Activated T-cell treated with anti-CD3 and anti-CD28 coated beads, Interleukin-2, amount 50 U/mL, for 48 hours (primary cell): ENCODE measurements at places on chromosomes 2 and 18.

GRCh38 chr2:173983391-173983871, 18.3 kb upstream of the SP3 start:
- DNase-seq = no peak

- DNase-seq = peak; percentile 35
These were observed 7.2 kb upstream of the PROC start for GRCh38 chr2:127410871-127411652.

GRCh38 chr18:56197241-56197859, 441.0 kb downstream of the TXNL1 start:
- DNase-seq = no peak

GRCh38 chr2:25215232-25215631, 46.9 kb upstream of the POMC start:
- no peak for DNase-seq

- peak; percentile 71 for DNase-seq
These were observed 752 bp upstream of the CYTIP start for GRCh38 chr2:157444641-157445040.

- no peak for DNase-seq
These were observed 124.0 kb upstream of the APCDD1 start for GRCh38 chr18:10330428-10330827.

DNA sequence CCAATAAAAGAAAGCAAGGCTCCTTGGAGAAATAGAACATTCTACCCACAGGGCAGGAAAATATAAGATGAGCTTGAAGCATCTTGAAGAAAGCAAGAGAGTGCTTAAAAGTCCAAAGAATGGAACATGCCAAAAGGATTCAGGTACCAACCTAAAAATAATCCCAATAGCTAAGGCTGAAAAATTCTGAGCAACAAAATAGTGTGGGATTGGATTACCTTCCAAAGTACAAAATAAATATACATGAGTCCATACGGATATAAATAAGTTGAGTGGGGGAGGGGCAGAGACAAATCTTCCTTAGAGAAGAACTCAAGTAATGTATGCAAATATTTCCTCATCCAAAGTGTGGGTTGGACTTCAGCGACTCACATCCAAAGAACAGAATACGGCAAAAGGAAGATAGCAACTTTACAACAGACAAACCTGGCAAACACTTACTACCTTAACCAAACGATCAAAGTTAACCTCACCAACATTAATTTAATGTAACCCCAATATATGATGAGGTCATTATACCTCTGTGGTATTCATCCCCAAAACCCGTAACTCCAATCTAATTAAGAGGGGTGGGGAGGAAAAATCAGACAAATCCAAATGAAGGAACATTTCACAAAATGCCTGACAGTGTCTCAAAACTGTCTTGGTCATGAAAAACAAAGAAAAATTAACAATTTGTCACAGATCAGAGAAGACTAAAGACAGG, 26.9 kb downstream of the MEMO1 start:
- no peak for DNase-seq

- no peak for DNase-seq
These were observed 40.9 kb upstream of the RGPD4 start for GRCh38 chr2:107785756-107786155.

DNA sequence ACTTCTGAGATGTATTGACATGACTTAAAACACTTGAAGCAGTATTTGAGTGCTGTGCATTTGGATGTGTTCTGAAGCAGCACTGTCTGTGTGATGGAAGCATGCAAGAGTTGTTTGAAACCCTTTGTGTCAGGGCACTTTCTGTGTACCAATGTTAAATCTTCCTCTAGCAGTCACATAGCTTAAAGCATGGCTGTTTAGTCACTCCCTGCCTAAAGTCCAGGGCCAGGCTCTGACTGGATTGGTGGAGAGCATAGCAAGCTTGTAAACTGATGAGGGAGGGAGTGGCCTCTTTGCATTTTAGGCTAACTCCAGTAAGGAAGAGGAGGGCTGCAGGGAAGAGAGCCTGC, 73.5 kb downstream of the MYO1B start:
- DNase-seq = no peak

DNA sequence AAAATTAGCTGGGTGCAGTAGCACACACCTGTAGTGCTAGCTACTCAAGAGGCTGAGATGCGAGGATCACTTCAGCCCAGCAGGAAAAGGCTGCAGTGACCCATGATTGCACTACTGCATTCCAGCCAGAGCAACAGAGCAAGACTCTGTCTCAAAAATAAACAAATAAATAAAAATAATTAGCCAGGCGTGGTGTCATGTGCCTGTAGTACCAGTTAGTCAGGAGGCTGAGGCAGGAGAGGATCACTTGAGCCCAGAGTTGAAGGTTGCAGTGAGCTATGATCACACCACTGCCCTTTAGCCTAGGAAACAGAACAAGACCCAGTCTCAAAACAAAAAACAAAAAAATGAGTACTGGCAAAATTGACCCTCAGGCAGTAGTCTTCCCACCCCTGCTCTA, 61.9 kb upstream of the PPP1CB start:
- no peak for DNase-seq

DNA sequence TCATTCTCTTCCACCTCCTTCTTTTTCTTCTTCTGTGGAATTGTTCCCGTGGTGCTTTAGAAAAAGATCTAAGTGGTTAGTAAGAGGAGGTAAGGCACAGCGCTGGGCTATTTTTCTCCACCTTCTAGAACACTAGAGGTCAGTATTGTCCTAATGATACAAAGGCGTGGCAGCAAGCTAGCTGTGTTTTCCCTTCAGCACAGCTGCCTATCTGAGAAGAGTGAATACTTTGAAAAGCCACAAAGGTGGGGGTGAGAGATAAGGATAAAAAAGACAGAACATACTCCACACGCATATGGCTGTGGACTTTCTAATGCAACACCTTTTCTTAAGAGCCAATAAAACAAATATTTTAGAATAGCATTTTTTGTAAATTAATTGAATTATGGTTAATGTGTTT, 2.1 kb downstream of the CNTNAP5 start:
- no peak for DNase-seq

GRCh38 chr2:64514008-64514407, 10.1 kb upstream of the AFTPH start:
- DNase-seq = no peak

- DNase-seq = no peak
These were observed 18.6 kb downstream of the EHBP1 start for GRCh38 chr2:62724106-62724505.

DNA sequence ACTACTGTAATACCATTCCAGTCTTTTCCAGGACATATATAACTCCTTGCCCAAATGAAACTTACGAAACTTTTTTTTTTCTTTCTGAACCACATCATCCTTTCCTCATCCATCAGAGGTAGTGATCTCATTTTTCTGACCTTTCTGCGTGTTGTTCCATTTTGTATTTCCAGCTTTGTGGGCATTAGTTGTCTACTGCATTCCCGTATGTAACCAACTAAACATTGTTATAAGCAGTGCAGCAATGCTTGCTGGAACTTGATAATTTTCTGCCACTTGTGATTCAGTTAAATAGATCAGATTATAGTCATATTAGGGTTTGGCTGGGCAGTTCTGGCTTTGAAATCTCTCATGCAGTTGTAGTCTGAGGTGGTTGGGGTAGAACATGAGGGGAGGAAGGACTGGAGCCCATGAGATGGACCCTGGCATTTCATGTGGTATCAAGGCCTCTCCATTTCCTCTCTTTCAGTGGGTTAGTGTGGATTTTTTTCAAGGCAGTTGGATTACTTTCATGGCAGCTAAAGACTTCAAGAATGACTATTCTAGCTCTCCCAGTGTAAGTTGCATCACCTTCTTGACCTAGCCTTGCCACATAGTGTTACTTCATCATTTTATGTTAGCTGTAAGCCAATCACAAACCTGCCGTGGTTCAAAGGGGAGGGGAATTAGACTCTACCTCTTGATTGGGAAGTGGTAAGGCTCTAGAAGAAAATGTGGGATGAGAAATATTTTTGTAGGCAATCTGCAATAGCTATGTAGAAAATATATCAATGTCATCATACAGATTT, 80.5 kb downstream of the EHBP1 start:
- DNase-seq = no peak

GRCh38 chr2:2572393-2573204, 241.5 kb upstream of the MYT1L start:
- DNase-seq = no peak

DNA sequence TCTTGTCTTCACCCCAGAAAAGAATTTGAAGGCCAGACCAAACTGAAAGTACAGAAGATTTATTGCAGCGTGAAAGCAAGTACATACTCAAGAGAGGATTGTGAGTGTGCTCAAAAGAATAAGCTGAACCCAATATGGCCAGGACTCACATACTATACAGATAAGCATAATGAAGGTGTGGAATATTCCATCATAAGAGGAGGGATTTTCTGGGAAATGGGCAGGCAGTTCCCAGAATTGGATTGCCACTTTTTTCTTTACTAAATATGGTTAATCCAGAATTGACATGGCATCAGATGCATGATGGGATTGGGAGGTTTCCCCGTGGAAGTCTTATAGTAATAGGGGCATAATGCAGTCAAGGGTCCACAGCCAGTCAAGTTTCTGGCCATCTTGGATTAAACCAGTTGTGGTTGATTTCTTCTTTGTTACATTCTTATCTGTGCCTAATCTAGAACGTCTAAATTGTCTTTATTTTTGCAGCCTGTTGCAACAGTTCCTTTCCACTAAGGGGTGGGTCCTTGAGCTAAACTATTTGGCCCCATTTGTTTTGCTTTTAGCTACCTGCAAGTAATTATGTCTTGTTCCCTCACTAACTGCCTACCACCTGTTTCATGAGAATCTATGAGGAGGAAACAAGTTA, 9.0 kb downstream of the SP140L start:
- DNase-seq = no peak
